NCI-H1930 (cell line): ENCODE measurements at places on chromosomes 2 and 18.

DNA sequence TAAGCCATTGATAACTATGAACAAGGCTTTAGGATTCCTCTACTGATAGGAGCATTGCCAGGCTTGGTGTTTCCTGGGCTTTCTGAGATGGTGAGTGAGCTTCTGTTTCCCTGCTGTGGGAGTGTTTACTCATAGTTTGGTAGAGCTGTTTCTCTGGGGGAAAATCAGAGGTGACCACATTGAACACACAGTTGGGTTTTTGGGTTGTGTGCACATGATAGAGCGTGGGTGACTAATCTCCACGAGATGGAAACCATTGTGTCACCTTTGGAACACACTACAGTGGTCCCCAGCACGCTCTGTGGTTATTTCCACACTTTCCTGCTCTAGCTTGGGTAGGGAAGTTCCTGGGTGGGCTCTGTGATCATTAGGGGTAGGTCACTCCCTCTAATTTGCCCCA lies 5.4 kb downstream of the IL1R1 start:
- DNase-seq, result no peak

GRCh38 chr2:3476321-3476984 lies 42.9 kb downstream of the ADI1 start:
- DNase-seq, result no peak

GRCh38 chr2:142531377-142531776 lies 346.1 kb upstream of the KYNU start:
- no peak for DNase-seq

- no peak for DNase-seq
These were observed 184.1 kb upstream of the FN1 start for GRCh38 chr2:215619989-215620388.

GRCh38 chr2:236866542-236867340 lies 218.9 kb upstream of the COPS8 start:
- DNase-seq, result no peak
